ENCODE measurements at places on chromosomes 7 and 10. TPM values are rescaled to one million over a fixed set of nuclear protein-coding genes. Genes with fewer than 3 reads are reported as not detected.

The UTF1 gene
- total RNA-seq, result not detected

The ANKRD2 gene
- total RNA-seq, result not detected

DNA sequence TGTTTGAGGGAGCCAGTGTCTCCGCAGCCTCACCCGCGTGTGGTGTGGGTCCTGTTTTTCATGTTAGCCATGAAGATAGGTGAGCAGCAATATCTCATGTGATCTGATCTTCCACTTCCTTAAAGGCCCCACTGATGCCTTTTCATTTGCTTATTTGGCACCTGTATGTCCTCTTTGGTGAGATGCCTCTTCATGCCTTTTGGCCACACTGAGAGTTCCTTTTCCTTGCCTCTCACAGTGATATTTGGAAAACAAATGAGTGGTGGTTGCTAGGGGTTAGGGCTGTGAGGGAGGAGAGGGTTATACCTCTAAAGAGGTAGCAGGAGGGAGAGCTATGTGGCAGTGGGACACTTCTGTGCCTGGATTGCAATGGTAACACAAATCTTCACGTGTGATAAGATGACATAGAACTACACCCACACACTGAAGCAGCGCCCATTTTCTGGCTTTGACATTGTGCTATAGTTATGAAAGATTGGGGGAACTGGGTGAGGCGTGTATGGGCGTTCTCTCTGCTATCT lies 90.4 kb upstream of the TNS3 start:
- no peak for DNase-seq

The SPDYE3 gene
- not detected for total RNA-seq

DNA sequence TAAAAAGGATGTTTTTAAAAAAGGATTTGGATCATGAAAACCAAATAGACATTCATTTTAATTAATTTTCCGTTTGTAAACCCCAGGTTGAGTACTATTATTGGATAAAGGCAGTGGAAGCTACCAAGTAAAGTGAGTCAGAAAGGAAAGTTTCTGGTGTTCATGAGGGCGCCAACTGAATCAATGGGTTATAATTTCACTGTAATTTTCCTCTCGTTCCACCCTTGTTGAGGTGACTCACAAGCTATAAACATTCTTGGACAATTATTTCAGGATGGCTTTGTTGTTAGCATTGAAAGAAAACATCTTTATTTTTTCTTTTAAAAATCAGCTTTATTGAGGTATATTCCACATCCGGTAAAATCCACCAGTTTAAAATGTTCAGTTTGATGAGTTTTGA lies 5.1 kb upstream of the FAM133B start:
- no peak for DNase-seq

DNA sequence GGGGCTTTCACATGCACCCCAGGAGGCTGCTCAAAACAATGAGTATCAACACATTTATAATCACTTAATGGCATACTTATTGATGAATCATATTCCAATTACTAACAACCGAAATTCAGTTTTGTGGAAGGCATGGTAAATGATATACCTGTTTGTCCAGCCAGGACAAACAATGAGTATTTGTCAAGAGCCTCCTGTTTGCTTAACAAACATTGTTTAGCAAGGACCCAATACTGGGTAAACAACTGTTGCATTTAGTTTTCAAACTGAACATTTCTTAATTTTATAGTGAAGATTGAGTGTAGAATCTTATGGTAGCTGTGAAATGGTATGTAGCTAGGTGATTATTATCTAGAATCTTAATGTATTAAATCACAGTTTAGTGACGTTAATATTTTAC lies 473.7 kb downstream of the ATRNL1 start:
- no peak for DNase-seq

The AKR1C4 gene
- total RNA-seq, result not detected

The MTG1 gene
- 52.1 TPM for total RNA-seq

- DNase-seq, result no peak
Measured at GRCh38 chr10:32650246-32650655, 204.3 kb downstream of the CCDC7 start.

Measured in activated CD4-positive, alpha-beta T cell treated with anti-CD3 and anti-CD28 coated beads for 36 hours (primary cell).